Stimulated activated CD4-positive, alpha-beta T cell treated with anti-CD3 and anti-CD28 coated beads, Interleukin-12 subunit alpha, Interleukin-12 subunit beta, amount 100 ng/mL, for 4 hours (primary cell): ENCODE measurements at places on chromosomes 6 and 20.

DNA sequence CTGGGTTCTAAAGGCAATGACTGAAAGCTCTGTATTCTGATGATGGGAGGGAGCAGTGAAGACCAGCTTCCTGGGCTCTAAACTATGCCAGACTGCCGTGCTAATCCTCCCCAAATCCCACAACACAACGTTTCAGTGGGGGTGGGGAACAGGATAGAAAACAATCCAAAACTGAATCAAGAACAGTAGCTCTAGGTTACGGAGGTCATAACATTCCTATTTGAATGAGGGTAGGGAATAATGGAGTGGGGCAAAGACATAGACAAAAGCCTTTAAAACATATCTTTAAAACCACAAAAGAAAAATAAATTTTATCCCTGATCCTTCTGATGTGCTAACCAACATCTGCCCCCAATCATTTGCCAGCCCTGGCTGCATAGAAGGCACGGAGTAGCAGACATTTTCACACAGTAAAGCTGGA is 7.8 kb downstream of the USP49 start:
- DNase-seq, result no peak

DNA sequence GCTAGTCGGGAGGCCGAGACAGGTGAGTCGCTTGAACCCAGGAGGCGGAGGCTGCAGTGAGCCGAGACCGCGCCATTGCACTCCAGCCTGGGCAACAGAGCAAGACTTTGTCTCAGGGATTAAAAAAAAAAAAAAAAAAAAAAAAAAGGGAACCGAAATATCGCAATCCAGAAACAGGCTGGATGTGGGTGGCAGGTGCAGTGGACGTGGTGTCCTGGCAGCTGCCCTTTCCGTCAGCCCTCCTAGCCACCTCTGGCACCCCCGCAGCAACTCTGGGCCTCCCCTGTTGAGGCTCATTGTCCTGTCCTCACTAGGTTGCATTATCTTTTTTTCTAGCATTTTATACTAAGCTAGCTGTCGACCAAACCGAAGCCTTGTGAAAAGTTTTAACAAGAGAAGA is 113.5 kb downstream of the DTNBP1 start:
- DNase-seq, result no peak

DNA sequence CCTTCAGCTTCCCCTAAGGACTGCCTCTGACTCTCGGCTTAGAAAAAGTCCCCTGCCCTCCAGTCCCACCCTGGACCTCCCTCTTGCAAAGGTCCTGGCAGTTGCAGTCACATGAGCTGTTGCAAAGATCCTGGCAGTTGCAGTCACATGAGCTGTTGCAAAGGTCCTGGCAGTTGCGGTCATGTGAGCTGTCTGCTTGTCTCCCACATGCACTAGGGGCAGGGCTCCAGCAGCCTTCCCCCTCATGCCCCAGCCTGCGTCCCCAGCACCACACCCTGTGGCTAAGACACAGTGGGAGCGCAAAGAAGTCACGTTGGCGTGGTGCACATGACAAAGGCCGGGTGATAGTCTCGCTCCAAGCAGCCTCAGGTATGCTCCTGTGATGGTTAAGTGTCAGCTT is 82.9 kb downstream of the ZNF217 start:
- no peak for DNase-seq

GRCh38 chr6:91606148-91606901 is 1019.5 kb upstream of the MAP3K7 start:
- DNase-seq, result no peak

DNA sequence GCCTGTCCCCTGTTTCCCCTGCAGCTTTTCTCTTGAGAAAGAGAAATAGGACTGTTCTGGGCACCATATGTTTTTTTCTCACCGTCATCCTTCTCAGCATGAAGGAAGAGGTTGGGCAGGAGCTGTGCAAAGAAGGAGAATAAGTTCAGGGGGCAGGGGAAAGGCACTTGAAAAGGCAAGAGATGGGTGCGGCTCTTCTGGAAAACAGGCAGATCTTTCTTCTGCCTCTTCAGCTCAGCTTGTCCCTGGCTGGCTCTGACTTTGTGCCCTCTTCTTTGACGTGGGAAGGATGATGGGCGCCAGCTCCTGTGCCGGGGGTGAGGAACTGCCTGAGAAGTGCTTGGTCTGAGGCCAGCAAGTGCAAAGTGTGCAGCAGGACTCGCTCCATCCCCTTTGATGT is 206.5 kb downstream of the DOK5 start:
- no peak for DNase-seq

- no peak for DNase-seq
Observed at GRCh38 chr20:59961423-59961822, 3.2 kb downstream of the CDH26 start.

DNA sequence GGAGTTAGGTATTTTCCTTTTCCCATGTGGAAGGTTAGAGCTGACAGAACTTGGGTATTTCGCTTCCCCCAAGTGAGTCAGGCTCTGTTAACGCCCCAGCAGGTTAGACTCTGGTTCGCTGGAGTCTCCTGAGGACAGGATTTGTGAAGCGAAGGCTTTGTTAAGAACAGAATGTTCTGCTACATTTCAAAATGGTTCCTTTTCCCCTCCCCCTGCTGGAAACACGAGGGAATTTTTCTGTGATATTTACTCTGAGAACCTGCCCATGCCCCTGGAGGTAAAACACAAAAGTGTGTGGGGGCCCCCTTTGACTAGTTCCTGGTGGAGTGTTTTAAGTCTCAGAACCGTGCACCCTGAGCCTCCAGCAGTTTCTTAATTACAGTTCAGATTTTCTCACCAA is 731.4 kb upstream of the CITED2 start:
- DNase-seq, result no peak

DNA sequence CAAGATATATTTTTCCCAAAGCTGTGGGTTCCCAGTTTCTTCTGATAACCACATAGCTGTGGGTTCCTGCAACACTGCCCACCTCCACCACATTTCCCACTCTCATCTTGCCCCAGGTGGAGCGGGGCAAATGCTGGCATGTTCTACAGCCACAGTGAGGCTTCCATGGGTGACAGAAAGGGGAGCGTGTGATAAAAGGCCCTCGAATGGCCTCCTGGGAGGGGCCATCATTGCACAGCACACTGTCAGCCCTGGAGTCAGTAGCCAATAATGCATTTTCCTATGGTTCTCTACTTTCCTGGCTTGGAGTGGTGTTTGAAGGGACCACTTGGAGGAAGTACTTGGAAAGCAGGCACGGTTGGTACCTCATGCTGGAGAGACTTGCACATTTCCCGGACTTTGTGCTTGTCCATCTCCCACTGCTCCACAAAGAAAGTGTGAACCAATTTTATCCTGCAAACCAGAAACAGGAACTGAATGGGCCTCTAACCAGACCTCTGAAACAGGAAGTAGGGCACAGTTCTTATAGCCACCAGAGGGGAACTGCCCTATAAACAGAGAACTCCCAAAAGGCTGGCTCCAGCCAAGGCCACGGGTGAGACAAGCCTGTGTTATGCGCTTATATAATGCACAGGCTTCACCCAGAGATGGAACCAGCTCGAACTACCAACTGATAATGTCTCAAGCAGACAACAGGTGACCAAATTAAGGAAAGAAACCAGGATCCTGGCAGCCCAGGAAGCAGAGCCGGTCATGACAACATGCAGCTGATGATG is 8.6 kb downstream of the MAP3K5 start:
- DNase-seq, result no peak

GRCh38 chr20:61192337-61192950 is 59.6 kb upstream of the CDH4 start:
- DNase-seq, result no peak

- no peak for DNase-seq
Observed at GRCh38 chr20:58723628-58723984, 31.0 kb downstream of the NPEPL1 start.

GRCh38 chr6:157709555-157709954 is 113.5 kb upstream of the SNX9 start:
- DNase-seq, result no peak

- DNase-seq, result no peak
Observed at GRCh38 chr6:12490351-12490903, 200.3 kb downstream of the EDN1 start.

GRCh38 chr6:11656491-11656890 is 118.9 kb downstream of the TMEM170B start:
- DNase-seq, result no peak

DNA sequence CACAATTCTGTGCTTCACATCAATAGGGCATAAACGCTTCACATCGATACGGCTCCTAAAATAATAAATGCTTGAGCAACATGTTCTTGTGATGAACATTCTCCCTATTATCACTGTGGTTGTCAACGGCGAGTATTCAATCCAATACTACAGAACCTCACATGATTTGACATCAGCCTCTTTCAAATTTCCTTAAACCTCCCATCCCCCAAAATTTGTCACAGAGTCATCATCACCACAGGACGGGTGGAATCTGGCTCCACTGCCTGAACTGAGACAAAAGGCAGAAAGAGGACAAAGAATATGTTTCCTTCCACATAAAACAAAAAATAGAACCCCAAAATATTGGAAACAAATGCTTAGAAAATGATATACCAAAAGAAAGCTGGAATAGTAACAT is 7.3 kb downstream of the THEMIS start:
- no peak for DNase-seq

DNA sequence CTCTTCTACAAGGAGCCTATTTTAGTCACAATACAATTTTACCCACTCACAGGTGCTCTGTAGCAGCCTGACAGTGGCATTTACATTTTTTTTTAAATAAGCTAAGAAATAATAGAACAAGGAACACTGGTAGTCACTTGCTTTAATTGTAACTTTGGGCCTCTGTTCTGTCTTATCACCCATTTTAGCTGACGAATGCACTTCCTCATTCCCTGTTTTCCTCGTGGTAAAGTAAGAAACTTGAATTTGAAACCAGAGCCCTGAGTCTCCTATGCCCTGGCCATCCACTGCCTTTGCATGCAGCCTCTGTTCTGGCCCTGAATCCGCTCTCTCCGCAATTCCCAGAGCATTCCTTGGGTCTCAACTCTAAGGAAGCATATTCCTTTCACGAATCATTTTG is 550.6 kb downstream of the PTPRT start:
- no peak for DNase-seq

GRCh38 chr6:133957780-133958242 is 4.8 kb downstream of the TBPL1 start:
- no peak for DNase-seq

DNA sequence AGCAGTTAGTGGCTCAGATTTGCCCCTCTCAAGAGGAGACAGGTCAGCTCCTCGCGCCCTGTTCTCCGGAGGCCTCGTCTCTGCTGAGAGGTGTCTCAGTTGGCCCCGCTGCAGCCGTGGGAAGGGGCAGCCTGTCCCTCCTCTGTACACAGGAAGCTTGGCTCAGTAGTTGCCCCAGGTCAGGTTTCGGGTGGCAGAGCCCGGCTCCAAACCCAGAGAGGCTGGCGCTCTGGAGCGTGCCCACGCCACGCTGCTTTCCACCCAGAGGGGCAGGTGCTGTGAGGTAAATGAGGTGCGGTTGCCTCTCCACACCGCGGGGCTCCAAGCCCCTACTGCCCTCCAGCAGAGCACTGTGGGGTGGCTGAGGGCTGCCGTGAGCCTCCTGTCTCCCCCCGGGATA is 16.0 kb downstream of the DYNLT1 start:
- DNase-seq, result no peak

DNA sequence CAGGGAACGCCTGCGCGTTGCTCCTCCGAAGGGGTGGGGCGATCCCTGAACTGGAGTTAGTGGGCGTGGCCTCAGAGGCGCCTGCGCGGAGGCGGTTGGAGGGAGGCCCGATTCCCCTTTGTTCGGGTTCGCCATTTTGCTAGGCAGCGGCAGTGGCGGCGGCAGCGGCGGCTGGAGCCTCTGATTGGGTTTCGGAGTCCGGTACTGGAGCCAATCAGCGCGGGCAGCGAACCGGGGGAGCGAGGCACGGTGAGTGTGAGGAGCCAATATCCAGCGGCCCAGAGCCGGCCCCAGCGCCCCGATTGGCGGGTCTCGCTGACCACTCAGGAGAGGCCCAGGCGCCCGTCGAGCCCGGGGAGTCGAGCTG is at the start of gene NFYA:
NFYA (plus strand) TSS at position 139 of the 367 bp plus-strand sequence. CDS start 6,116 bp downstream, outside the sequence.
- DNase-seq, result peak; percentile 99

DNA sequence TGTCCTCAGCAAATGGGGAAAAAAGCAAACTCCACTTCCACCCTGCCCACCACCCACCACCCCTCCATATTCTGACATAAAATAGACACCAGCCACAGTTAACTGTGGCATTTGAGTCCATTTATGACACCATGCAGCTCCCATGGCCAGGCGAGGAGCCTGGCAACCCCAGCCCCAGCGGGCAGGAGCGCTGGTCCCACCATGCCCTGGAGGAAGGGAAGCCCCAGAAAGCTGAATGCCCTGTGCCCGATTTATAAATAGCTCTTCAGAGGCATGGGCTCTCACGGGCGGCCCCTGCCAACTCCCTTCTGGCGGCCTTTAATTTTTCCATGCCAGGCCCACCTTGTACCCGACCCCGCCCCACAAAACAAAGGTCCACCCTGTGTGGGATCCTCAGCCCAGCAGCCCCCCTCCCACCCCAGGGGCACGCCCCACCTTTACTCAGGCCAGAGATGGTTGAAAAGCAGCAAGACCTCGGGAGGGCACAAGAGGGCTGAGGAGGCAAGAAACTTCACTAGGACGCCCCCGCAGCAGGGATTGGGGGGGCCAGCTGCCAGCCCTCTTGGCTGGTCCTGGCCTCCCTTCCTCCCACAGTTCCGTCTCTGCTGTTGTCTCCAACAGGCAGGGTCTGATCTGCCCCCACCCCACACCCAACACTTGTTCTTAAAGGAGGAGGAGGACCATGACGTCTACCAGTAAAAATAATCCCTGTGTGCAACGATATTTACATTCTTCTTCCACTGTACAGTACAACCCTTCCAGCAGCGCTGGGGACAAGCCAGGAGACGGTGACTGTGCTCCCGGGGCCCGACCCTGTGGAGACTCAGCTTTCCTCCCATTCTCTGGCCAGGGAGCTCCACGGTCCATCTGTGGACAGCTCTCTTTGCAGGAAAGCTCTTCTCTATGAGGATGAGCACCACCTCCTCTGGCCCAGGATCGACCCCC is 115.6 kb upstream of the CDYL start:
- no peak for DNase-seq
